ENCODE measurements at places on chromosomes 7 and 10.

DNA sequence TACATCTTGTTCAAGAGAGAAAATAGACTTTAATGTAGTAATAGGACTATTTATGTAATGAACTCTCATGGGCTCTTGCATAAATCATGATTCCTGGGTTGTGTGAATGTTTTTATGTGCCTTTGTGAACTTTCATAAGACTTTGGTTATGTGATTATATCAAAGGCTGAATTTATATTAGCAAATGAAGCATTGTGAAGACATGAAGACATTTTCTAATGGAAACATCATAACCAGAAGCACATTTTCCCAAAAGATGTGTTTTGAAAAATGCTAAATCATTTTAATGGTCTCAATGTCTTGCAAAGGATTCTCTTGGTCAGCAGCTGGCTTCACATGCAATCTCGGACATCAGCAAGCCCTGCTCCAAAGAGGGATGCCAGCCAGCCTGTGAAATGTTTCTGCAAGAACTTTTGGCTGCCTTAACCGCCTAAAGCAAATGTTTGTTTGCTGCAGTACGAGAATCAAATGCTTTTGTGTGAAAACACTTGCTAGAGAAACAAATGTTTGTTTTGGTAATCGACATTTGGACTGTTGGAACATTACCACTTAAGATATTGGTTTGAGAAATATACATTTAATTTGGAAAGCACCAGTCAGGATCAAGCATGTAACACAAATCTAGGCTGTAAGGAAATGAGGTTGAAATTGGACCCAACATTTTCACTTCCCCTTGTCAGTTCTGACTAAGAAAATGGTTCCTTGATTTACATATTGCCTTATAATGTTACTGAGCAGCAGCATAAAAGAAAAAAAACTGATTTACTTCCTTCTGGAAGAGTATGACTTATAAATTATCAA lies 102.1 kb downstream of the RTKN2 start:
- no peak for DNase-seq

- DNase-seq: no peak
Observed at GRCh38 chr10:12755075-12755474, 246.4 kb downstream of the CCDC3 start.

DNA sequence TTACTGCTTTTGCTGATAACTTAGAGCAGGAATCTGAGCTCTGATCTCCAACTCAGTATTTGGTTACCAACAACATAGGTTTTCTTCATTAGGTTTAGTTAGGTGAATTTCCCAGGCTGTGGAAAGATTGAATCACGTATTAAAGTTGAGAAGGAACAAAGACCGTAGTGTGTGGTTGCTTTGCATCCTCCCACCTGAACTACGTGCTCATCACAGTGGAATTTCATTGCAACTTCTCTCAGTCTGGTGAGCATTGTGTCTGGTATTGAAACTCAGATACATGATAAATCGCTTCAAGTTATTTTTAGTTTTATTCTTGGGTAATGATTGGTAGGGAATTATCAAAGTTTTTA lies 139.4 kb upstream of the AKR1E2 start:
- no peak for DNase-seq

- DNase-seq: no peak
Observed at GRCh38 chr7:45689797-45690761, 115.9 kb downstream of the ADCY1 start.

DNA sequence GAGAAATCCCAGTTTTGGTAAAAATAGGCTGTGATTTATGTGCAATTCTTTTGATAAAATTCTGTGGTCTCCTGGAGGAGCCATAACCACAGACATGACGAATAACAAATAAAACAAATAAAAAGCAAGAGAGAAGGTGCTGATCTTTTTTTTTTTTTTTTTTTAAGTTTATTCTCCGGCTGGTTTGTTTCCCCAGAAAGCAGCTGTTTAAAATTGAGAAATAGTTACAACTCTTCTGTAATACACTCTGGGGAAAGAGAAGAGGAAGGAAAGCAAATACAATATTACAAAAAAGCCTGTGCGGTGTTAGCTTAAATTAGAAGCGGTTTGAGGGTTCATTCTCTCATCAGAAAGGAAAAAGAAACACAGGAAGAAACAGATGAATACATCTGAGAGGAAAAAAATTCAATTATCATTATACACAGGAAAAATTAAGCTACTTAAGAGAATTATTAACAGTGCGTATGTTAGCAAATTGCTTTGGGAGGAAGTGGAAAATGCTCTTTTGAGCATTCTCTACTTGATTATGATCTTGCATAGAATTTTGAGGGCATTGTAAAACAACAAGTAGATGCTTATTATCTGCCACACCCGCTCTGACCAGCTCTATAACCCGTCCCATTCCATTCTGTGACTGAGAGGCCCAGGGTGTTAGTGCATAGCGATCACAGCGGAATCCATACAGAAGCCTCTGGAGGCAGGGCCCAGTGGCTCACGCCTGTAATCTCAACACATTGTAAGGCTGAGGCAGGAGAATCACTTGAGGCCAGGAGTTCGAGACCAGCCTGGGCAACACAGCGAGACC lies 40.6 kb upstream of the WAC start:
- DNase-seq: no peak

DNA sequence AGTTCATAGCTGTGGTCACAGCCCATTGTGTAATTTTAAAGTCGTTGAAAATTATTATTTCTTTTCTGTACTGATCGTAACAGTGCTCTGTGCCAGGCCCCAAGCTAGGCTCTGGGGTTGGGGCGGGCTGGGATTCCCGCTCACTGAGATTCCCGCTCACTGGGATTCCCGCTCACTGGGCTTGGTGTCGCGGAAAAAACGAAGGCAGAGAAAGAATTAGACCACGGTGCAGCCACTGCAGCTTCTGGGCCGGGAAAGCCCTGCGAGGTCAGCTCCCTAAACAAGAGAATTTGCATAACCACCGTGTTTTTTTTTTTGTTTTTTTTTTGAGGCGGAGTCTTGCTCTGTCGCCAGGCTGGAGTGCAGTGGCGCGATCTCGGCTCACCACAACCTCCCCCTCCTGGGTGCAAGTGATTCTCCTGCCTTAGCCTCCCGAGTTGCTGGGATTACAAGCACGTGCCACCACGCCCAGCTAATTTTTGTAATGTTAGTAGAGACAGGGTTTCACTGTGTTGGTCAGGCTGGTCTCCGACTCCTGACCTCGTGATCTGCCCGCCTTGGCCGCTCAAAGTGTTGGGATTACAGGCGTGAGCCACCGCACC lies 31.2 kb downstream of the FOXK1 start:
- DNase-seq: no peak

GRCh38 chr10:36946598-36946997 lies 178.8 kb upstream of the ANKRD30A start:
- no peak for DNase-seq

GRCh38 chr10:132383101-132383500 lies 13.9 kb upstream of the PWWP2B start:
- DNase-seq: no peak

- DNase-seq: no peak
Observed at GRCh38 chr7:65379318-65379717, 5.7 kb downstream of the ZNF92 start.

GRCh38 chr7:144439717-144440205 lies 36.3 kb upstream of the NOBOX start:
- no peak for DNase-seq

- no peak for DNase-seq
Observed at GRCh38 chr10:103120977-103121735, 71.9 kb downstream of the NT5C2 start.

DNA sequence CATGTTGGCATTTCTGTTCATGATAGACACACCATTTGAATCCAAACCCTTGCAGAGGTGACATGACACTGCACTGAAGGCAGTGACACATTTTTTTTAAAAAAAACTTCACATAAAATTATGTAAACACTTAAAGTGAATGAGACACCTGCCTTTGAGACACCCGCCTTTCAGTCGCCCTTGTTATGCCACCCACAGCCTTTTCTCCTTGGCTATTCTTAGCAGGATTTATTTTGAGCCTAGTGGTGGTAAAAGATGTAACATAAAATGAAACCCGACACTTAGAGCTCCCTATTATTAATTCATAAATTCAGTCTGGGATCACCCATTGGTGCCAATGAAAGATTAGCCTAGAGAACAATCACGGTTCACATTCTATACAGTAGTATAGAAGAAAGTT lies 161.3 kb downstream of the DYNC1I1 start:
- no peak for DNase-seq

DNA sequence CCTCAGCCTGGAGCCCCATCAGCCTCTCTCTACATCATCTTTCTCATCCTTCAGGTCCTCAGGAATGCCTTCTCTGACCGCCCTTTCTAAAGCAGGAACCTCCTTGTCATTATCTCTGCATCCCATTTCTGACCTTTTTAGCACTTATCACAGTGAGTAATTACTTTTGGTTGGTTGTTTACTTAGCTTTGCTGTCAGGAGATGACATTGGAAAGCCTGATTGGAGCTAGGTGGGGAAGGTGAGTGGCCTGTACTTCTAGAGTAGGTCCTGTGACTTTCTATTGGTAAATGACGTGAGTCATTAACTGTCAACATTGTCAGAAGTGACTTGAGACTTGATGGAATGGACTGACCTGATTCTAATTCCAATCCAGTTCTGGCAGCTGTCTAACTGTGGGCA lies 9.3 kb upstream of the SLC25A13 start:
- DNase-seq: no peak

- DNase-seq: no peak
Observed at GRCh38 chr7:149753375-149754233, 19.8 kb downstream of the ZNF467 start.

DNA sequence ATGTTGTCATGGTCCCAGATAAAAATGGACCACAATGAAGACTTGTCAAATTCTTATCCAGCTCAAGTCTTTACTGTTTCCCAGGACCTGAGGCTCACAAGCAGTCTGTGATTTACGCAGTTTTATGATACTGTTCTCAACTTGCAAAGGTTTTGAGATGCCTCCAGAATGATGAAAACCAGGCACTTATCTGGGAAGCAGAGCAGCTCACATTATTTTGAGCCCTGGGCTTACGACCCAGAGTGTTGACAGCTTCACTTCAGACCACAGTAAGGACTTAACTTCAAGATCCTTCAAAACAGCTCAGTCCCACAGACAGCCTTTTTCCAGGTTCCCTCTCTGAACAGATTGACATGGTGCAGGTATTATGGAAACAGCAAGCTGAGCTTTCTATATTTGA lies 236.1 kb downstream of the RNLS start:
- no peak for DNase-seq

DNA sequence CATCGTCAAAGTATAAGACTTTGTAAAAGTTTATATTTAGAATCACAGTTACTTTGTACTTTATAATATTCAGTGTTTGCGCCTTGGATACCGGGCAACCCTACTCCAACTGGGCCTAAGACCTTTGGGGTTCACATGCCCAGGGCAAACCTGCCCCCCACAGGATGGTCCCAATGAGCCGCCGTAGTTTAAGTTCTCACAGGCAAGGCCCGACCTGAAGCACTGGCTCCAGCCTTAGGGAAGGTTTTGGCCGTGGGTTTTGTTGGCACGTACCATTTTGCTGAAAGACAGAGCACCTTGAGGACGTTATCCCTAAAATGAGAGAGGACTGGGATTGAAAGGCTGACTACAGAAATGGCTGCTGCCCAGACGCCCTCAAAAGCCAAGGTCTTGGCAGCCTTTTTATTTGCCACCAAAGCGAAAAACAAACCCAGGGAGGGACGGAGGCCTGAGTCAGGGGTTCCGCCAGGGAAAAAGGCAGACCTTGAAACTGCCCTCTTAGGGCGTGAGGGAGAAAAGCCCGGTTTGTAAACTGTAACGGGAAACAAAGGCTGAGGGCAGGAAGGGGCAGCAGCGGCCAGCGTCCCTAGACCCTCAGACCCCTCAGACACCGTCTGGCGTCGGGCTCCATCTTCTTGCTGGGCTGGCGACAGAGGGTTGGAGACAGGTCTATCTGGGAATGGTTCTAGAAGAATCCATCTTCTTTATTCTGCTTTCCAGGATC lies at the start of gene CCDC172:
Gene CCDC172, plus strand, starts transcription at position 222 of the 724 bp plus-strand sequence. CDS start 564 bp downstream, outside the sequence.
- DNase-seq: no peak

GRCh38 chr7:67791918-67792317 lies 795.3 kb downstream of the TYW1 start:
- DNase-seq: no peak

DNA sequence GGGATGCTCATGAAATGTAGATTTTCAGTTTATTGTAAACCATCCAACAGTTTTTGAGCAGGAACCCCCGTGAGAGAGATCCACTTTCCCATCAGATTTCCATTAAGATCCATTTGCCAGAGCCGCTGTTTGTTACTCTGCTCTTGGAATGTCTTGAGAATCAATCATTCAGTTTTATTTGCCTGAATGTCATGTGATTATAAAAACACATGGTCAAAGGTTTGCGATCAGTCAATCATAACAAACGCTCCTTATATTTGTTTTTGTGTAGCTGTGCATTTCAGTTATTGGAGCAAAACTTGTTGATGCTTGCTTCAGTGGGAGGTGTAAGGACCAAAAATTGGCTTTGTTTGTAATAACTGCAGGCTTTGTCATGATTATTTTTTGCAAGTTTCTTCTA lies 155.8 kb upstream of the RHOBTB1 start:
- DNase-seq: no peak

DNA sequence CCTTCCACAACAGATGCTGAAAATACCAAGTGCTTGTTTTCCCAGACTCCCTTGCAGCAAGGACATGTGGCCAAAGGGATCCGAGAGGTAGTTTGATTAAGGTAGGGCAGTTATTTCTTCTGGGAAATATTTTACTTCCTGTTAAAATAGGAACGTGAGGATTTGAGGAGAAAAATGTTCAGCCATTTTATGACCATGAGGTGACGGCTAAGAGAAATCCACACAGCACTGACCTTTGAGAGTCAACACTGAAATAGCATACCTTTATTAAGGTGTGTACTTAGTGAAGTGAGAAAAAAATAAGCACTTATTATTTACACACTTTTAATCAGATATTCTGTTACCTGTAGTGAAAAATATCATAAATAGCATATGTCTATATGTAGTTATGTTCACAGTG lies 133.9 kb downstream of the PPP1R3A start:
- DNase-seq: no peak

GRCh38 chr7:51789489-51789888 lies 472.9 kb upstream of the COBL start:
- DNase-seq: no peak

- no peak for DNase-seq
Observed at GRCh38 chr7:123727071-123727837, 21.5 kb downstream of the WASL start.

GRCh38 chr7:67950321-67951083 lies 953.9 kb downstream of the TYW1 start:
- DNase-seq: no peak

GRCh38 chr10:4771554-4772201 lies 54.3 kb upstream of the AKR1E2 start:
- no peak for DNase-seq

Measured in hematopoietic multipotent progenitor cell treated with erythropoietin and hydrocortisone succinate and interleukin-3 and kit ligand, for 15 days (in vitro differentiated cells).